Left ventricle myocardium inferior (tissue), 1 donor: ENCODE measurements at places on chromosomes 2 and 18.

DNA sequence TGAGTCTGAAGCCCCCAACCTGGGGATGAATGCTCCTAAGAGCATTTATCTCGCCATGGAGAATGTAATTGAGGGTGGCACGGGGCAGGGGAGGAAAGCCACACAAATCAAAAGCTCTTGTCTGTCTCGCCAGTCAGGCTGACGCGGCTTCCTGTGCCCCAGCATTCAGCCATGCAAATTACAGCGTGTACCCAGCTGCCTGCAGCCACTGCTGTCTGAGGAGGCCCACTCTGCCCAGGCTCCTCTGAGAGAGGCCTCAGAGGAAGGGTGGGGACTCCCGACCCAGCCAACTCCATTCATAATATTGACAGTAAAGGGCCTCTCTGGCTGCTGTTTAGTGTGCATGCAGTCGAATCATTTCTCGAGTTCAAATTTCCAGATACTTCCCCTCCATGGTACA lies 22.0 kb downstream of the SMAD7 start:
- DNase-seq = peak; percentile 68

- no peak for DNase-seq
Measured at GRCh38 chr2:19504400-19505198, 146.2 kb upstream of the OSR1 start.

DNA sequence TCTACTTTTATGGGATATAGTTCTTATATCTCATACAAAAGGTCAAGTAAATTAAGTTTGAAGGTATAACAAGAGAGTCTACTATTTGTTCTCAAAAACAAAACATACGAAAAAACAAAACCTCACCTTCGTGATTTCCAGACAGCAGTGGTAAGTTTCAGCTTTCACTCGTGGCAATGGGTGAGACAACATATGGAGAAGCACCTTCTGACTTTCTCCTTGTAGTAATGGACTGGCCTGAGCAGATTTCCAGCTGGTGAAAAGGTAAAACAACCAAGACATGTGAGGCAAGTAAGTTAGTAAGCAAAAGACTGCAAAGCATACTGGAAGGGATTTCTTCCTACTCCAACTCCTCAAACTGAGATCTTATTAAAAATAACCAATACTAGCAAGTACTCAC lies 39.6 kb downstream of the RTTN start:
- DNase-seq = no peak

GRCh38 chr2:72205504-72205881 lies 57.8 kb upstream of the CYP26B1 start:
- DNase-seq = no peak

- DNase-seq = no peak
Measured at GRCh38 chr2:214946949-214947348, 137.5 kb upstream of the BARD1 start.

GRCh38 chr2:128490881-128491691 lies 172.4 kb upstream of the HS6ST1 start:
- DNase-seq = no peak

DNA sequence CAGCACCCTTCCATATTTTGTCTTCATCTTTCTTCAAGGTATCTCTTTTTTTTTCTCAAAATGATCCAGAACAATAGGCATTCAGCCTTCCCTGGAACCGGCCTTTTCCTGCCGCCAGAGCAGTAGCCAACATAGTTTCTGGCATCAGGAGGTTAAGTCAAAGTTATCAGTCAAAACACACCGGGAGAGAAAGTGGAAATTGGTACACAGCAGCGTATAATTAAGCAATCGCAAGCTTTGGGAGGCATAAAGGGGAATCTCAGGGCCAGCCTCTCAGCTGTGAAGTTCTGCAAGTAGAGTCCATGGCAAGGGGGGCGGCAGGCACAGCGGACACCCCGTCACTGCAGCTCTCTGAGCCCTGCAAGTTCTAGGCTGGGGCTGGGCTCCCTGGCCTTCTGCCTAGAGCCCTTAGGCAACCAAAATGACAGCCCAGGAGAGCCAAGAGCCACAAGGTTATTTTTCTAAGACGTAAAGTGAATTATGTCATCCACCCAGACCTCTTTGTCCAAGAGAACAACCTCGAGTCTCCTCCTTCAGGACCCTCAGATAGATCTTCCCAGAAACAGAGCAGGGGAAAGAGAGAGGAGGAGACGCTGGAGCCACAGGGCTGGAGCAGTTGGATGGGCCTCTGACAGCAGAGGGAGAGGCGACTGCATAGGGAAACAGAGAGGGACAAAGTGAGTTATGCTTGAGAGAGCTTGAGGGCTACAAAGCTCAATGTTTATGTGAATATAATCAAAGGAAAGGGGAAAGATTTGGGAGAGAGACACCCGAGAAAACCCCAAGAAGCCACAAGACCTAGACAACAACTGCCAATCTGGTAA lies 114.7 kb downstream of the BCL2L11 start:
- no peak for DNase-seq

- no peak for DNase-seq
Measured at GRCh38 chr2:138335036-138335435, 166.5 kb upstream of the SPOPL start.

GRCh38 chr2:21039979-21040467 lies 3.9 kb downstream of the APOB start:
- DNase-seq = no peak

GRCh38 chr2:164458792-164459191 lies 162.5 kb downstream of the GRB14 start:
- DNase-seq = no peak

DNA sequence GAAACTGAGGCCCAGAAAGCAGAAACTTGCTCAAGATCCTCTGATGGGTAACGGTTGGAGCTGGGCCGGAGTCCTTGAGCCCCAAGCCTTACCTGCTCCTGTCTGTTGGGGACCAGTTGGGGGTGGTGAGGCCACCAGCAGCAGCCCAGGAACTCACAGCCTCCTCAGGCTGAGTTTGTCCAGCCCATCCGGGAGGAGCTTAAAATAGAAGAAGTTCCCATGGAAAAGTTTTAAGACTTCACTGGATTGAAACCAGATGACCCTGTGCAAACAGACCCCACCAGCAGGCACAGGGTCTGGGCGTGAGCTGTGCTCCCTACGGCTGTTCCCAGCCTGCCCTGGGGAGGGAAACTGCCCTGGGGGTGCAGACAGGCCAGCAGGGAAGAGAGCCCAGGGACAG lies 40.6 kb upstream of the FOSL2 start:
- peak; percentile 6 for DNase-seq

GRCh38 chr2:162197069-162197825 lies 45.2 kb upstream of the GCG start:
- DNase-seq = no peak

DNA sequence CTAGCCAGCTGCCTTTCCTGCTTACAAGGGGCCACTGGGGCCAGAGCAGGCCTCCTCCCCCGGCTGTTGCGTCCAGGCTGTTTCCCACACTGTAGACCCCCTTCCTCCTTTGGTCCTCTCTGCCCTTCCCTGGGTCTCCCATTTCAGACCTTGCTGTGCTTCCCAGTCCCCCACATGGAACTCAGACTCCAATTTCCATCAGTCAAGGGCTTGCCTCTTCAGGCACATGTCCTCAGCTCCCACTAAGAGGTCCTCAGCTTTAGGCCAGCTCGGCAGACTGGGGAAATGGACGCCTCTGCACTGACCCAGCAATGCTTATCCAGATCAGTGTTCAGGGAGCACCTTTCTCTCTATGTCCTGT lies 98.0 kb upstream of the BZW1 start:
- DNase-seq = no peak

DNA sequence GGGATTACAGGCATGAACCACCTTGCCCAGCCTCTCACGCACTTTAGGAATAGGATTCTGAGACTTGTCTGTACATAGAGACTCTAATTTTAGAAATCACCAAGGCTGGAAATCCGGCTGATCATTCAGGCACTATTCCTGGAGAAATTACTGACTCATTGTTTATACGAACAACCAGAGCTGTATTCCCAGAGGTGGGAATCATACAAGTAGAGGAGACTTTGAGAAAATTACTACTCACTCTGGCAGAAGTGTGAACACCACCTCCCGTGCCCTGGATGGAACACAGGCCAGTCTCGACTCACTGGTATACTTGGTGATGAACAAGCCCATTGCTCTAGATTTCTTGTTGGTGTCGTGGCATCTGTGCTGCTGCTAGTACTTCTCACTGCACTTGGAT lies 5.8 kb upstream of the ADNP2 start:
- DNase-seq = no peak

DNA sequence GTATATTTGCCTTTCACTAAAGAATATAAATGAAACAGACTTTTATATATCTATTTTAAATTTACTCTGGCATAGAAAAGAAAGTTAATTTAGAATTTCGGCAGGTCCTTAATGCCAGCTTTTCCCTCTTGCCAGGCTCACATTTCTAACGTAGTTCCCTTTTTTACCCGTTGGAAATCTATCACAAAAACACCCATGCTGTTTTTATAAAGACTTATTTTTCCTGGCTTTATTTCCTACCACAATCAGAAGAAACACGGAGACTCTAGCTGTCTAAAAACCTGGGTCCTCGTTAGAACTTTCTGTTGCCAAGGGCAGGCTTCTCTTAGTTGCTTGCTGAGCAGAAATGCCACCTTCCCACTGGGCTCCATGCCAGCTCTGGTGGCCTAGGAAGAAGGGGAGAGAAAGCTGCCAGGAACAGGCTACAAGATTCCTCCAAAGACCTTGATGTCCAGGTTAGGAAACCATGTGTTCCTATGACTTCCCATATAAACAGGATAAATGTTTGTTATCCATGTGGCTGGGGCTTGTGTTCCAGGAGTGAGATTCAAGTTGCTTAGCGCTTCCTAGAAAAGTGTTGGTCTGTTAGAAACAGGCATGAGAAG lies 17.8 kb upstream of the TMEM18 start:
- DNase-seq = no peak

GRCh38 chr18:4248686-4249085 lies 206.4 kb downstream of the DLGAP1 start:
- DNase-seq = no peak

- DNase-seq = no peak
Measured at GRCh38 chr2:46263347-46263746, 33.9 kb upstream of the EPAS1 start.
